ENCODE measurements at places on chromosomes 6 and 20.

- DNase-seq = no peak
Measured at GRCh38 chr6:103193413-103193812, 1666.3 kb downstream of the HACE1 start.

- DNase-seq = no peak
Measured at GRCh38 chr20:44701118-44701857, 13.9 kb upstream of the CCN5 start.

DNA sequence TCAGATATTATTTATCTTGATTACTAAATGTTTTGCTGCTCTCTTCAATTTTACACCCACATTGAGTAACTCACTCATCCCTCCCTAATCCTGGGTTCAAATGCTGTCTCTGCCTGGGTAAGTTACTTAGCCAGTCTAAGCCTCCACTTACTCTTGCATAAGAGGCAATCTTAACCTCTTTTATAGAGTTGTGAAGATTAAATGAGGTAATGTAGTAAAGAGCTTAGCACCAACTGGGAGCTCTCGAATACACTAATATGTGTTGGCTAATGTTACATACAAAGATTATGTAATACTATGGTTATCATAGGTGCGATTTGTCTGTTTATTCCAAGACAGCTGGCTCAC, 134.4 kb upstream of the STMND1 start:
- no peak for DNase-seq

DNA sequence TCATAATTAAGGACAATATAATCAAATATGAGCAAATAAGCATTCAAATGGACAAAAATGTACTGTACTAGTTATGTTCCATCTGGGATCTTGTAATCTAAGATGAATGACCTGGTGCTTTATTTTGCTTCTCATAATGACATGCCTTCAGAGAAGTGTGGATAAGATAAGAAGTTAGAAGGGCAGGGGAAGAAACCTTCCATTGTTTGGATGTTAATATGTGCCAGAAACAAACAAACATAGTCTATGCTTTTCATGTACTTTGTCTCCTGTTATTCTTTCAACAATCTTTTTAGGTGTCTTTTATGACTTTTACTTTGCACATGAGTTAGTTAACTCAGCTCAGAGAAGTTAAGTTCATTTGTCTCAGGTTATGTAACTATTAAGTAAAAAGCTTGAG, 511.5 kb upstream of the SOX4 start:
- no peak for DNase-seq

DNA sequence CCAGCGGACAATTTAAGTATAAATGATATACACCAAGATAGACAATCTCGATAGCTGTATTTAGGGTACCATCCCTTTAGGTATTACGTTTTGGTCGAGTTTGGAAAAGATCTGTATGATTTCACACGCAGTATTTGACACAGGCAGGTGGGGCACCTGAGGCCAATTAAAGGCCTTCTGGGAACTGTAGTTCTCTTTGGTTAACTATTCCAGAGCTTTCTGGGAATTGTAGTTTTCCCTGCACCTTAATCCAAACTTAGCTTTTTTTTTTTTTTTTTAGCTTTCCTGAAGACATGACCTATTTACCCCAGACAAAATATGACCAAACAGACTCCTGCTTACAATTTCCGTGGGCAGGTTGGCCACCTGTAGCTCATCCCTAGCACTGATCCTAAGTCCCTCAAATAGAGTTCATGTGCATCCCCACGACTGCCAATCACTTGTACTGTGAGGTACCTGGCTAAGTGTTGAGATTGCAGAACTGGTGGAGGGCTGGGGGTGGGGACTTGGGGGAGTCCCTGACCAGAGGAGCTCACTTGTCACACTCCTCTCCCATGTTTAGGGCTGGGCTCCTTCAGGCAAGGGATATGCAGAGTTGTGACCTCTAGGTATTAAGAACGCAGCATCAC, 999 bp upstream of the EHMT2 start:
- no peak for DNase-seq

- no peak for DNase-seq
Measured at GRCh38 chr6:16758163-16758975, 2.9 kb downstream of the ATXN1 start.

GRCh38 chr6:16873698-16874097, 112.4 kb upstream of the ATXN1 start:
- no peak for DNase-seq

DNA sequence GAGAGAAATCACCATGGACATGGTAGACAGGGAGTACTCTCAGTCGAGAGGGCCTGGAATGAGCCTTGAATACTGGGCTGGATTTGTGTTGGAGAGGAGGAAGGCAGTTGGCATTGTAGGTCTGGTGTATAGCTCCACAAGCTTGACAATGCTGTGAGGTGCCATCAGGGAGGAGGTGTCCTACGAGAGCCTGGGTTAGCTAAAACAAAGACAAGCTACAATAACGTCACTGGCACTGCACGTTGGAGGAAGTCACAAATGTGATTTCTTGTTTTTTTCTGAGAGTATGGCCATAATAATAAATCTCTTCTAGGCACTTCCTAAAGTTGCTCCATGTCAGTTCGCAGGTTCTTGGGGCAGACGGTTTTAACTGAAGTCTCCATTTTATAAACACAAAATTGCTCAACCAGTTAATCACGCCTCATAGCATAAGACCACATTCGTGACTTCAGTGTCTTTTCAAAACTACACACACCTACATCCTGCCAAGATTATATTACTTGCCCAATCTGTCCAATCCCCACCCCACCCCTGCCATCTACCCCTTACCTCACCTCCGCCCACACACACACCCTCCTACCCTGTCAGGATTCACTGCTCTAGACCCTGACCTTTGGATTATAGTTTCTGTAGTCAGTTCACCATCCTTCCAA, 4.4 kb upstream of the HLA-DMB start:
- DNase-seq = no peak

DNA sequence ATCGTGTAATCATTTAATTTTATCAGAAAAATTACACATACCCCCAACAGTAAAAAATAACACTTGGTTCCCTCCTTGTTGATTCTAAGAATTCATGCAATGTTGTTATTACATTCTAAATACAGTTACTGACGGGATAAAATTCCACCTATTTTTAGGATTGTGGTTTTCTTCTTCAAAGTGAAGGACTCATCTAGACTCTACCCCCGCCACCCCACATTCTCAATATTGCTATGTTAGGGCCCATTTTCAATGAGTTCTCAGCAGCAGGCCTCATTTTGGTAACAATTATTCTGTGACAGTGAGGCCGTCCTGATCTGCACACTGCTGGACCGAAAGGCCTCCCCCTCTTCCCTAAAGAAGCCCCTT, 43.5 kb downstream of the PREX1 start:
- DNase-seq = no peak

DNA sequence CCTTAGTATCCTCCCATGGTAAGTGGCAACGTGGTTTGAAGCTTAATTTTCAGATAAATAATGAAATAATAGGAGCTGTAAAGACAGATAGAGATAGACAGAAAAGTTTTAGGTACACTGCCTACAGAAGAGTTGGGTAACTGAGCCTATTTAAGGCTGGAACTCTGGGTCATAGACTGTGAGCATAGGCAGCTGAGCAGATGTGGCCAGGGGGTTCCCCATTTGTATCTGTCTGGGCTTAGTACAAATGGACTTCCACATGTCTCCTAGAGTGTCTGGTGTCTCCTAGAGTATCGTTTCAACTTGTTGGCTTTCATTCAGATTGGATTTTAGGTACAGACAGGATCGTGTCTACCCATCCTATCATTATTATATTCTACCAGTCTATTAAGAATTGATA, 649.8 kb downstream of the DHX35 start:
- no peak for DNase-seq

DNA sequence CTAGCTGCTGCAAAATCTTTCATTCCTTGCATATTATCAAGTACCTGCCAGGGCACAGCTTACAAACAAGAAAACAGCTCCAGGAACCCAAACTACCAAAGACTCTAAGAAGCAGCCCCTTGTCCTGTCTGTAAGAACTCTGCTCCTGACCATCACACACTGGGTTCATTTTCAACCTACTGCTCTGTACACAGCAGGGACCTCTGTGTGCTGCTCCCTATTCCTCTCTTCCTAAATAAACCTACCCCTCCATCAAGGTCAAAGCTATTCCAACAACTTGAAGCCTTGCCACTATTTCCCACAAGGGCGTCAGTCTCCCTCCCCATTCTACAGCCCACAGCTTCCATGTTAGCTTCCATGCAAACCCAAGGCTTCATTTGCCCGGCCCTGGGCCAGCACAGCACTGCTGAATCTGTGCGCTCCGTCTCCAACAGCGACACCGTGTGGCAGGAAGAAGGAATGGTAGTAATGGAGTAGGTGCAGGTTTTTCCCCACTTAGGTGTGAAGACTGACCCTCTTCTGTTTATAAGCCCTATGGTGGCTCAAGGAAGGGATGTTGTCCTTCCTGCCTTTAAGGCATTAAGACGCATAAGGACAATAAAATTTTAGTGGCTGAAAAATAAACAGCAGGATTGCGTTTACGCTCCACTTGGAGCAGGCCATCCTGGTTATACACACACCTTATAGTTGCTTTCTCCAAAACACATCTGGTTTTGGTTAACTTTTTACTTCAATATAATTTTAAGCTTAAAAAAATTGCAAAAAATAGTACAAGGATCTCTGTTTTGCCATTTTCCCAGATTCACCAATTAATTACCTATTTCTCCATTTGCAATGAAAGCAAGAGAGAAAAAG, 115.2 kb upstream of the NXT1 start:
- DNase-seq = no peak

DNA sequence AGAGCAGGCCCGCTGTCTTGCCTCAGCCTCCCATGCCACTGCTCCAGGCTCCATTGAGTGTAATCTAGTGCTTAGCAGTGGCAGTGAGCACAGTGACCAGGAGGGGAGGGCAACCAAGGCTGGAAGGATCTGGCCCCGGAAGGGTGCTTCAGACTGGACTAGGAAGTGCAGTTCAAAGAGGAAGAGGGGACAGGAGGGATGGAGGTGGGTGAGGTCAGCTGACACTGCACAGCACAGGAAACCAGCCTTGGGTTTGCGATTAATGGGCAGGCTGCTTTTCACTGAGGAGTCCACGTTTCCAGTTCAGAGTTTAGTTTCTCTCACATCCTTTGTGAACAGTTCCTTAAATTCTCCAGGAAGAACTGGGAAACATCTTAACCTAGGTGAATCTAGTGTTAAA, 46.9 kb downstream of the CDS2 start:
- DNase-seq = no peak

DNA sequence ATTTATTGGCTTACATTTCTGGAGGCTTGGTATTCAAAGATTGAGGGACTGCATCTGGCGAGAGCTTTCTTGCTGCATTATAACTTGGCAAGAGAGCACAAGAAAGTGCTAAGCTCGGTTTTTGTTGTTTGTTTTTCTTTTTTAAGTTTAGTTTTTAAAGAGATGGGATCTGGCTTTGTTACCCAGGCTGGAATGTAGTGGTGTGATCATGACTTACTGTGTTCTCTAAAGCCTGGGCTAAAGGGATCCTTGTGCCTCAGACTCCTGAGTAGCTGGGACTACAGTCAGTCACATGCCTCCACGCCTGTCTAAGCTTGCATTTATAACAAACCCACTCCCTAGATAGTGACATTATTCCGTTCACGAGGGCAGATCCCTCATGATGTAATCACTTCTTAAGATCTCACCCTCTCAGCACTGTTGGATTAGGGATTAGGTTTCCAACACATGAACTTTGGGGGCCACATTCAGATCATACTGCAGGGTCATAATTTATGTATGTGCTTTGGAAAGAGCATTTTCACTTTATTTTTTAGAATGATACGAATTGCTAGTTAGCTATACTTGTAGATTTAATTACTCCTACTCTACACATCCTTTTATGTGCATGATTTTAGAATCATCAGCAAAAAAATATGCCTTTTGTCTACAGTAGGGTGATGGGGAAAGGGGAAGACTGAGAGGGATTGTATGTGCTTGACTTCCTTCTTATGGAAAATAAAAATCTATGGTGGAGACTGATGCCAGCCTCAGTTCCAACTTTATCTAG, 167.8 kb downstream of the JARID2 start:
- no peak for DNase-seq

Measured in T follicular helper cell (primary cell).